ENCODE measurements at places on chromosomes 6 and 20.

- no peak for DNase-seq
These were observed 13.4 kb downstream of the AIG1 start for GRCh38 chr6:143074101-143074500.

GRCh38 chr6:123549476-123549875, 87.3 kb downstream of the TRDN start:
- no peak for DNase-seq

- no peak for DNase-seq
These were observed 98.8 kb downstream of the LYRM2 start for GRCh38 chr6:89539779-89540178.

DNA sequence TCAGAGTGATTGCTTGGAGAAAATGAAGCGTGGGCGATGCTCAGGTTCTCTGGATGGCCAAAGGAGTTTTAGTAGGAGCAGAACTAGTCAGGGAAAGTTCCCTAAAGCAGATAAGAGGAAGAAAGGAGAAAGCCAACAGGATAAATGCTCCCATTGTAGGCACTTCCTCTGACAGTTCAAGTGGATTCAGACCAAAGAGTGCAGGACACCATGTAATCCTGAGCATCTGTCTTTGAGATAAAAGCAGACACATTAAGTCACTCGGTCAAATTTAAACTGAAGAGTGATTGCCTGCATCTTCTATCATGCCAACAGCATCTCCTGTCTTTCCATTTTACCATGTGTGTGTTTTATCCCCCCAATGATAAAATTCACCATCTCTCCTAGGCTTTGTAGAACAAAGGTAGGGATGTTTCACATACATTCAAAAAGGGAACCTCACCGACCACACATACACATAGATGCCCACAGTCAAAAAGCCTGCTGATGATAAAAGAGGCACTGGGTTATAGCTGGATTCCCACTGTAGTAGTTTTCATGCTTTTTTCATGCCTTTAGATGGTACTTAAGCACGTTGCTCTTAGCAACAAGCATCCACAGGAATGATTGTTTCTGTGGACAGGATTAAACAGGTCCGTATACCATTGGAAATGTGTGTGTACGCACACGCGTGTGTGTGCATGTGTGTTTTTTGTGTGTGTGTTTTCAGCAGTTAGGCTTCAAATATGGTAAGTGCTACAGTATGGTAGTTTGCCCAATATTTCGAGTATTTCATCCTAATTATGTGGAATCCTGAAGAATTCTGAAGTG, 7.0 kb downstream of the GRIK2 start:
- DNase-seq, result peak; percentile 83

- DNase-seq, result no peak
These were observed 899.4 kb upstream of the FLRT3 start for GRCh38 chr20:15236812-15237211.

DNA sequence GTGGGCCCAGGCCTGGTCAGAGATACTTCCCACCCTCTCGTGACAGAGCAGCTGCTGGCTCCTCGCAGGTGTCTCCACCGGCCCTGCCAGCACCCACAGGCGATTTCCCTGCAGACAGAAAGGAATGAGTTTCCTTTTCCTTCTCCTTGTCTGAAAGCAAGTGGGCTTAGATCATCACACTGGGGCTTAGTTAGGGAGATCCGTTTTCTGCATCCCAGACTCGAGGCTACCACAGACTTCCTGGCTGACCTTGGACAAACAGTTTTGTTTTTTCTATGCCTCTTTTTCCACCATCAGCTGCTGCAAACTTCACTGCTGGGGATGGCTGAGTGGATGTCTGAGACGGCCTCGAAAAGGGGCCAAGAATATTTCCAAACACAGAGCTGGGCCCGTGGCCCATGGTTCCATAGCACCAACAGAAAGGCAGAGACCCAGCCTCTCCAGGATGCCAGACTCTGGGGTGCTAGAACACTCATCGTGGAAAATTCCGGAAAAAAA, 86.5 kb downstream of the BANF2 start:
- no peak for DNase-seq

DNA sequence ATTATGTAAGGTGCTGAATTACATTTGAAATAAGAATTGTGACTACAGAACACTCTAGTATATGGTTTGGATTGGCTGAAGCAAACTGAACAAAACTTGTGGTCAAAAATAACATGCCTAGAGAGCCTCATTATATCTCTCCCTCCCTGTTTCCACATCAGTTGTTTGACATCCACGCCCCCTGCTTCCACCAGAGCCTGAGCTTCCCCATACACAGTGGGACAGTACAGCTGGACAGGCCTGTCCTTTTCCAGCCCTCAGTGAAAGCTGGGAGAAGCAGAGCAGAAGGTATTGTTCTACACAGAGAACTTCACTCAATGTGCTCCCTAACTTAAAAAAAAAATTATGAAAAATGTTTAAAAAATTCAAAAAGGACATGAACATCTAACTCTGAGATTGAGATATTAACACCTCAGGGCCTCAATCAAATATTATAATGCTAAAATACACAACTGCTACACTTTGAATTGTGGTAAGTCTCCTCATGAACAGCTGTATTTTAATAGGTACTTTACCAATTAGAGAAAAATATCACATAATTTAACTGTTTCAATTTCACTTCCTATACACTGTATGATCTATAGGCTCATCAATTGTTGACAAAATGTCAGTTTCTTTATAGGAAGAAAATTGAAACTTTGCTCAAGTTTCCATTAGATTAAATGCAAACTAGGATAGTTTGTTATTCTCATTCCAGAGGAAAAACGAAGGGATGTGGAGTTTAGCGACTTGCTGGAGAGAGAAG, 44.9 kb upstream of the SCML4 start:
- DNase-seq, result no peak

DNA sequence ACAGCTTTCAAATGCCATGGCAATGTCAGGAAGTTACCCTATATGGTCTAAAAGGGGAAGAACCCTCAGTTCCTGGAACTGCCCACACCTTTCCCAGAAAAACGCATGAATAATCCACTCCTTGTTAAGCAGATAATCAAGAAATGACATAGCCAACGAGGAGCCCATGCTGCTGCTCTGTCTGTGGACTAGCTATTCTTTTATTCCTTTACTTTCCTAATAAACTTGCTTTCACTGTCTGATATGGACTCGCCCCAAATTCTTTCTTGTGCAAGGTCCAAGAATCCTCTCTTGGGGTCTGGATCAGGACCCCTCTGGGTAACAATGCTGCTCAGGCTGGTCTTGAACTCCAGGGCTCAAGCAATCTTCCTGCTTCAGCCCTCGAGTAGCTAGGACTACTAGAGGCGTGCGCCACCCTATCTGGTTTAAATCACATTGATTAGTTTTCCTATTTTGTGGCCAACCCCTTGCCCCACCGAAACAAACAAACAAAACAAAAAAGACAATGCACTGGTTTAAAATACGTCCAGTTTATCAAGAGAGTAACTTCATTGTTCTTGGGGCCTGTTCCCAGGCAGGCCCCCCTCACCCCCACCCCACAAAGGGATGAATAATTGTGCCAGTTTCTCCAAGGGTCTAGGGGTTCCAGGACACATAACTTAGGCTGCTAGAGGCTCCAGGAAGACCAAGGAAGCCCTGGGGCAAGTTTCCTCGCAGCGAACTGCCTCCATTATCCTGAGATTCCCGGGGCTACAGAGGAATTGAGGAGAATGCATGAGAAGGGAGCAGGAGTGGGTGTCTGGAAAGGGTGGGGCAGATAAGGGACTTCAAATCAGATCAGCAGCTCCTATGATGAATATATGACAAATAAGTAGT, 10.1 kb upstream of the AKAP12 start:
- no peak for DNase-seq

GRCh38 chr6:134345789-134346188, 27.9 kb upstream of the SGK1 start:
- DNase-seq, result peak; percentile 82

GRCh38 chr20:55937283-55937682, 68.0 kb downstream of the CBLN4 start:
- DNase-seq, result no peak

DNA sequence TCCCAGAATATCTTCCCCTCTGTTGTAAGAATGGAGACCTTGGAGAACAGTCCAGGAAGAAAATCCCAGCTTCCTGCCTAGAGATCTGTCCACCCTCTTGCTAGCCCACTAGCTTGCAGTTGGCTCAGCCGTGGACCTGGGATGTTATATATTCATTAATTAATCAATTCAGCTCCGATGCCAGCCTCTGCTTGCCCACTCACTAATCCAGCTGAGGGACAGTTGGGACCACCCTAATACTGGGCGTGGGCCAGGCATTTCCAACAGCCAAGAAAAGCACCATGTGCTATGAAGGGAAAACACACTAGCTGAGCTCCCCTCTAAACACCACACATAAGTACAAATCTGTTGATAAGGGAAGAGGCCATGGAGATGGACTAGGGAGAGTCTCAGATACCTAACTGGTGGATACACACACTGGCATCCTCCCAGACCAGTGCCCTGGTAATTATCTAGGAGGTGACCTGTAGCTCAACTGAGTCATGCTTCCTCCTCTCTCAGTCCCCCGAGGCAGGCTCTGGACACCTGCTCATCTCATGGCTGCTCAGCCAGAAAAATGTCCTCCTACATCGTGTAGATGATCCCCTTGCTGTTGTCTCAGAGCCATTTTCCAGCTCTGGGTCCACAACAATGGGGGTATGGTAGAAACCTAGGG, 78.9 kb downstream of the ANKRD60 start:
- no peak for DNase-seq

DNA sequence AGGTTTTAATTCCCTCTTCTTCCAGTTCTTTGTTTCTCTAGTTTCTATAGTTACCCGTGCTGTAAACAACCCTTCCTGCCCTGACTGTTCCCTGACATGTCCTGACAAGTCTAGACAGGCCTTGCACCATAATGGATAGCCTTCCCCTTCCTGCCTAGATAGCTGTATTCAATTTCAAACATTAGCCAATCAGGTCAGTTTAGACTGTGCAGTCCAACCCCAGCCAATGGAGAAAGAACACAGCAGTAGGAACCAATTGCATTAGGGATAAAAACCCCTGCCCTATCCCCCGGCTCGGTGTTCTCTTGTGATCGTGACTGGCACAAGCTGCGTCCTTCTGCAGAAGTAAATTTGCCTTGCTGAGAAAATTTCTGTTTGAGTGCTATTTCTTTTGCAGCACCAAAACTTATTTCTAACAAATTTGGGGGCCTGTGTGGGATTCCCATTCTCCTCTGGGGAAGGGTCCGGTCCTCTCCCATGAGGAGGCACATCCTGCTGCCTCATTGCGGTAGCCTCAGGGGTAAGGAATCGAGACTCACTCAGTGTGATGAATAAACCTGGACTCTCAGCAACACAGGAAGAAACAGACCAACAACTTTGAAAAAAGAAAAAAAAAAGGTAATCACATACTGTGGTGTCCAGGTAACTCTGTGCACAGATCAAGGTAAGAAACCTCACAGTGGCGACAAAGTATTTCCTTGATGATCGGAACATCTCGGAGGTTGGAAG, 248.7 kb upstream of the ECI2 start:
- no peak for DNase-seq

GRCh38 chr6:109221543-109222195, 126.4 kb downstream of the CEP57L1 start:
- DNase-seq, result no peak

DNA sequence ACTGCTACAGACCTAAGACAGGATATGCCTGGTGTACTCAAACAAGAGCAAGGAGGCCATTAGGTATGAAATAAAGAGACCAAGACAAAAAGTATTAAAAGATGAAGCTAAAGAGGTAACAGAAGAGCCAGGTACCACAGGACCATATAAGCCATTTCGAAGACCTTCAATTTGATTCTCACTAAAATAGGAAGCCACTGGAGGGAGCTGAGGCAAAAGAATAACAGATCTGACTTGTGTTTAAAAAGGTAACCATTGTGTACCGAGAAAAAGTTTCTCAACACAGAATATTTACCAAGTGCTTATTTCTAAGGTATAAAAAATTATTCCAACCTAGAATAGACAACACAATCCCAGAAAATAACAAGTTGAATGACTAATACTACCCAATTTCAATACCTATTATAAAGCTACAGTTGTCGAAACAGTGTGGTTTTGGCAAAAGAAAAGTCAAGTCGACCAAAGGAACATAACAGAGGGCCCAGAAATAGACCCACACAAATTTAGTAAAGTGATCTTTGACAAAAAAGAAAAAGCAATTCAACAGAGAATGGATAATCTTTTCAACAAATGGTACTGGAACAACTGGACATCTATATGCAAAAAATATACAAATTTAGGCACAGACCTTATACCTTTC, 125.3 kb upstream of the DST start:
- DNase-seq, result no peak

- DNase-seq, result no peak
These were observed 50.8 kb upstream of the BEND6 start for GRCh38 chr6:56904068-56904467.

DNA sequence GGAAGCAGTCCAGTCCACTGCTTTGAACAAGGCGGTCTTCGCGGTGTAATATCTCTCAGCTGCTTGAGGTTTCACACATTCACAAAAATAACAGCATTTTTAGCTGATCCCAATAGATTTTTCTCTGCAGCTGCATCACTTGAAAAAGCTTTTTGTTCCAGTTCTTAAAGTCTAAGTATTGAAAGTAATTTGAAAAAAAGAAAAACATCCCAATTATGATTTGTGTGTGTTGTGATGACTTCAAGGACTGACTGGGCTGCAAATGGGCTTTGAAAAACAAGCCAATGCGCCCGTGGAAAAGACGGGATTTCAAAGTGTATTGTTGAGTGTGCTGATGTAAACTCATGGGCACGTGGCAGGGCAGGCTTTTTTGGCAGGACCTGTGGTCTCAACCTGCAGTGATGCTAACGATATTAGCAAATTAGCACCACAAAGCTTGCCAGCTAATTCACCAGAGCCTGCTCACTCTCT, 151.1 kb downstream of the TMEM242 start:
- DNase-seq, result peak; percentile 79

DNA sequence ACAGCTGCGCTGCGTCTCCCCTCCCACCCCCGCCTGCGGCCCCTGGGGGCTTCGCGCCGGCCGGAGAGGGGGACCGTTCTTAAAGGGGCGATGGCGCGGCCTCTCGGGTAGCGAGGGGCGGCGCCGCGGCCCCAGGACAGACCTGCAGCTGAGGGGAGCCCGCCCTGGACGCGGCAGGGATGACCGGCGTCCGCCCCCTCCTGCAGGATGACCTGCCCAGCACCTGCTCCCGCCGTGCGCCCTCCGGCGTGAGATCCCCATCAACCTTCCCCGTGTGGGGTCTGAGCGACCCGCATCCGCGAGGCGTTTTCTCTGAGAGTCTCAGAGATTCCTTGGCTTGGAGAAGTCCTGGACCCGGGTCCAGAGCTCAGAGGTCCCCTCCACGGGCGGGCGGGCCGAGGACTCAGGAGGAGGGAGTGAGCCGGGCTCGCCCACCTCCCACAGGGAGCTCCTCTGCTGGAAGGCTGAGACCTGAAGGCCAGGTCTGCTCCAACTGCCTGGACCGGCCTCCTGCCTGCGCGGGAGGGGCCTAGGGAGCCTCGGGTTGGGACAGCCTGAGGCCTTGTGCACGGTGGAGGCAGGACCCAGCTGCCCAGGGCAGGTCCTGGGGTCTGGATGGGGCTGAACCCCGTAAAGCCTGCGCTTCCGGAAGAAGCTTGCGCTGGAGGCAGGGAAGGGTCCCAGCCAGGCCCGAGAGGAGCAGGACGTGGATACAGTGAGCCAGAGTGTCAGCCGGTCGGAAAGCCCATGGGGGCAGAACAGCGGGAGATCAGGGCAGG, 532 bp upstream of the NKAIN4 start:
- no peak for DNase-seq

GRCh38 chr6:161130967-161131766, 139.6 kb downstream of the MAP3K4 start:
- no peak for DNase-seq

Data from G401 (cell line).